ENCODE measurements at places on chromosomes 5 and 9.

DNA sequence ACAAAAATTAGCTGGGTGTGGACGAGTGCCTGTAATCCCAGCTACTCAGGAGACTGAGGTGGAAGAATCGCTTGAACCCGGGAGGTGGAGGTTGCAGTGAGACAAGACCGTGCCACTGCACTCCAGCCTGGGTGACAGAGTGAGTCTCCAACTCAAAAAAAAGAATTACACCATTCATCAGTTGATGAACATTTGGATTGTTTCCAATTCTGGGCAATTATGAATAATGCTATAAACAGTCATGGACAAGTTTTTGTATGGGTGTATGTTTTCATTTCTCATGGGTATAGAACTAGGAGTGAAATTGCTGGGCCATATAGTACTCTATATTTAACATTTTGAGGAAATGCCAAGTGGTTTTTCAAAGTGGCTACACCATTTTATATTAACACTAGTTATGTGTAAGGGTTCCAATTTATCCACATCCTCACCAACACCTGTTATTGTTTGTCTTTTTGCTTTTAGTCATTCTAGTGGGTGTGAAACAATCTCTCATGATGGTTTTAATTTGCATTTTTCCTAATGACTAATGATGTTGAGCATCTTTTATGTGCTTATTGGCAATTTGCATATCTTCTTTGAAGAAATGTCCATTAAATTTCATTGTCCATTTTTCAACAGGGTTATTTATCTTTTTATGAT lies 9.0 kb upstream of the CCDC125 start:
- DNase-seq: no peak

DNA sequence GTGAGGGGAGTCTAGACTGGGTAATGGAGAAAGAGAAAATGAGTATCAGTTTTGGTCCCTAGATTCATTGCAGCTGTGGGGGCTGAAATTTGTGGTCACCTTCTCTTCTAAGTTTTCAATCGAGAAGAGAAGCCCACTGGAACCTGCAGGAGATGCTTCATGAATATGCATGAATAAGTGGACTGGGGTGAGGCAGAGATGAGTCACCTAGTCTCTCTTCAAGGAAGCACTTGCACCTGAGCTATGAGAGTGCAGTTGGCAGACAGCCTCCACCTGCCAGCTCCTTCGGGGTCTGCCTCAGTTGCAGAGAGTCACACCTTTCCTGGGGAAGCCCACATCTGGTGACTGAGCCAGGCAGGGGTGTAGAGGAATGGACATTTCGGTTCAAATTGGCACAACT lies 69.1 kb downstream of the ZNF366 start:
- no peak for DNase-seq

DNA sequence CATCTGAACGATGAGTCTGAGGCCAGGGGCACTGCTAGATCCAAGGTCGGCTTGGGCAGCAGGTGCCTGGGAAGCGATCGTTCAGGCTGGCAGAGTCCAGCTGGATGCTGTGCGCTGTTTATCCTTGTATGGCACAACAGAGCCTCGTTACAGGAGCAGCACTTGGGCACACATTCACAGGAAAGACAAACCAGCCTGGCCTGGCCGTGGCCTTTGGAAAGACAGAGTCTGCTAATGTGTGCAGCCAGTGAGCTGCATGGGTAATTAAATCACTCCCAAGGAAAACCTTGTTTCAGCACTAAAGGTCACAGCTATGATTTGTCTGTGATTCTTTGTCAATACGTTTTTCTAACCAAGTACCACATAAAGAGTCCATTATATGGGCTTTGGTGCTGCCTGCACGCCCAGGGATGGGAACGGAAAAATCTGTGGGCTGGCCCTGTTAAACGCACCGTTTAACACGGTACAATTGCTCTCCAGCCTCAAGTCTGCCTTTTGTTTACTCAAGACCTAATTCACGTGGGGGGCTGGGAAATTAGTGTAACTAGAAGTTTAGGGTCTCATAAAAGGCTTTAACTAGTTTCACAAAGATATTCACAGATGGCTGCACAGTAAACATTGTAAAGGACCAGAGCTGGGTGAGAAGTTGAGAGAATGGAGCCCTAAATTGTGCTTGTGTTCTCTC lies 509.3 kb downstream of the KDM4C start:
- no peak for DNase-seq

DNA sequence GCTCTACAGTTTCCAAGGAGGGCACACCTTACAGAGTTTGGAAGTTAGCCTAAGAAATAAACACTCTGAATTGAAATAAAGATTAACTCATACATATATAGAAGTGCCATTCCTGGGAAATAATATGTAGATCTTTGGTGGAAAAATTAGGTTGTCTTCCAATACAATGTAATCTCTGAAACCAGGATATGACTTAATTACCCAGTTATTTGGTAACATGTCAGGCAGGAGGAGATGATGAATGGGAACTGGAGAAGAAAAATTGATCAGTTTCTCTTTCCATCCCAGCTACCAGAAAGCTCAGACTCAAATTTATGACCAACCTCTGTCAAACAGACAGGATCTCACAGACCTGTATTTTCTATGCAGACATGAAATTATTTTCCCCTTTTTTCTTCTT lies 215.2 kb upstream of the SNX2 start:
- no peak for DNase-seq

DNA sequence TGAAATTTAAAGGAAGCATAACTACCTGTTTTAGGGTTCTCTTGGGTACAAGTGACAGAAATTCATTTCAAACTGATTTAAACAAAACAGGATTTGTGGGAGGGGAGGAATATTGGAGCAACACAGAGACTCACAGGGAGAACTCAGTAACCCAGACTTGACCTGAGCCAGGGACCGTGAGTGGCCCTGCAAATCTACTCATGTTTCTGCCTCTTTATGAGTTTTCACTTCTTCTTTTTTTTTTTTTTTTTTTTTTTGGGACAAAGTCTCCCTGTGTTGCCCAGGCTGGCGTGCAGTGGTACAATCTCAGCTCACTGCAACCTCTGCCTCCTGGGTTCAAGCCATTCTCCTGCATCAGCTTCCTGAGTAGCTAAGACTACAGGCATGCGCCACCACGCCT lies 405.6 kb upstream of the ZNF608 start:
- DNase-seq: no peak

GRCh38 chr5:96537386-96537785 lies 104.3 kb upstream of the PCSK1 start:
- no peak for DNase-seq

DNA sequence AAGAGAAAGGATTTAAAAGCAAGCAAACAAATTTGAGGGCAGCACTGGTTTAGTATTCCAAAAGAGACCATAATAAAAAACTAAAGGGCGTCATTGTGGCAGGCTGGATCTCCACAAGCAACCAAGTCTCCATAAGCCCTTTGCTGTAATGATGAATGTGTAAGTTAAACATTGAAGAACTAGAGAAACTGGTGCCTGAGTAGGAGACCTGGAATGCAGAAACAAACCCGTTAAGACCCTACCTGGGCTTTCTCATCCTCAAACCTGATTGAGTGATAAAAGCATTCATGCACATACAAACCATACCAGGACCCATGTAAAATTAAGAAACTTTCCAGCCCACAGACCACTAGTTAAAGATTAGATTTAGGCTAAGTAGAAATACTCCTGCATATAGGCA lies 1.9 kb upstream of the SCGB3A2 start:
- DNase-seq: no peak

DNA sequence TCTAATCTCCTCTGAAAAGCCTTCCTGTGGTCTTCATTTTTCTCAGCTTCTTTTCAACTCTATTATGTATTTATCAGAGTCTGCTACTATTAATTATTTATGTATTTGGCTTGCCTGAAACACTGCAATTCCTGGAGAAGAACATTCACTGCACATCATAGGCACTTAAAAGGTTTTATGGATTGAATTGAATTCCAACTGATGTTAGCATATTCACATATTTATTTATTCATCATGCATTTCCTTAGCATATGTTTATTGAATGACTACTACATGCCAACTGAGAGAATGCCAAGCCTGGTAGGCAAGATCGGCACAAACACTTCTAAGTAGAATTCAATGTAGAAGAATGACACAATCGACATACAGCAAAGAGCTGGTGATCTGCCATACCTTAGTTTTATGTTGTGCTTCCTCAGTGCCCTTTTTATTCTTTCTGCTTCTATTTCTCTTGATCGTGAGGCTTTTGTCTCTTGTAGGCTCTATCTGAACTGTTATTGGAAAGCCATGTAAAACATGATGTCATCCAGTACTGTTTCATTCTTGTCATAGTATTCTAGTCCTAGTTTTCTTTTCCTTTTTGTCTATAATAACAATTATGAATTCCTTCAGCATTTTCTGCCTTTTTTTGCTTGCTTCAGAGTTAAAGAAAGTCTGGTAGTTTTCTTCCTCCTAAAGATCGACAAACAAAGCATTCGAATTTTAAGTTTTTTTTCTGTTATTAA lies 454.2 kb downstream of the TLE4 start:
- no peak for DNase-seq

DNA sequence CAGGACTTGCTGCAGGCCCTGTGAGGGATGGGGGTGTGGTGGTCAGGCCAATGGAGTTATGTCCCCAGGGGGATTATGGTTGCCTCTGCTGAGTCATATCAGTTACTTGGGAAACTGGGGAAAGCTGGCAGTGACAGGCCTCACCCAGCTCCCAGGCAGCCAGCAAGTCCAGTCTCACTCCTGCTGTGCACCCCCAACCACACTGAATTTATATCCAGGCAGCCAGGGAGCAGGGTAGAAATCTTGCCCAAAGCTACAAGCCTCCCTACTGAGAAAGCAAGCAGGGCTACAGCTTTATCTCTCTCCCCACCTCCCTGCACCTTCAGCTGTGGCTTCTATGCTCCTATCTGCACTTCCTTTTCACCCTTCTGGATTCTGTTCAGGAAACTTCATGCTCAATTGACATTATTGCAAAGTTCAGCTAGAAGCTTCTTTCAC lies 2076.0 kb upstream of the CDH9 start:
- no peak for DNase-seq

DNA sequence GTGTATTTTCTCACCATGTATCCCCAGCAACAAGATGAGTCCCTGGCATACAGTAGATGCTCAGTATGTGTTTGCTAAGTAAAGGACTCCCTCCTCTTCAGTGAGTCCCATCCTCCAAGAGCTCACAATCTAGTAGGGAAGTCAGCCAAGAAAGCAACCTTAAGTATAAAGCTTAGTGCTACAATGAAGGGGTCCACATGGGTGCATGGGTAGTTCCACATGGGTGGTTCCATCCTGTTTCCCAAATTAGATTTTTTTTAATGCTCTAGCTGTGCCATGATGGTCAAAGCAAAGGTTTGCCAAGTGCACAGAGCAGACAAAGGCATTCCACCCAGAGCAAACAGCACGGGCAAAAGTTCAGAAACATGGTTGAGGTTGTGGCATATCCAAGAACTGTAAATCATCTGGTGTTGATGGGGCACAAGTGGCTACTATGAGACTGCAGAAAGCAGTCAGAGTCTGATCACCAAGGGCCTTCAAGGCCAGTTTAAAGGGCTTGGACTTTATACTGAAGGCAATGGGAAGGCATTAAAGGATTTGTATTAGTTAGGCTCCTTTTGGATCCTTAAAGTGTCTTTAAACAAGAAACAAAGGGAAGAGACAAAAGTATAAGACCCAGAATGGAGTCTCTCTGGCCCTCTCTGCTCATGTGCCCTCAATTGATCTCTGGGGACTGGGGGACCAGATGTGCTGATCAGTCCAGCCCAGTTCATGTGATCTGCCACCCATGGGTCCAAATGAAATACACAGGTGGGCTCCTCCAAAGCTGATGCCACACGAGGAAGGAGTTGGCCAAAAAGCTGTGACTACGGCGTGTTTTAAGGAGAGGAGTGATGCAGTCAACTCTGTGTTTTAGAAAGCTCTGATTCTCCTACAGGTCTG lies 9.0 kb upstream of the CPLX2 start:
- DNase-seq: no peak

DNA sequence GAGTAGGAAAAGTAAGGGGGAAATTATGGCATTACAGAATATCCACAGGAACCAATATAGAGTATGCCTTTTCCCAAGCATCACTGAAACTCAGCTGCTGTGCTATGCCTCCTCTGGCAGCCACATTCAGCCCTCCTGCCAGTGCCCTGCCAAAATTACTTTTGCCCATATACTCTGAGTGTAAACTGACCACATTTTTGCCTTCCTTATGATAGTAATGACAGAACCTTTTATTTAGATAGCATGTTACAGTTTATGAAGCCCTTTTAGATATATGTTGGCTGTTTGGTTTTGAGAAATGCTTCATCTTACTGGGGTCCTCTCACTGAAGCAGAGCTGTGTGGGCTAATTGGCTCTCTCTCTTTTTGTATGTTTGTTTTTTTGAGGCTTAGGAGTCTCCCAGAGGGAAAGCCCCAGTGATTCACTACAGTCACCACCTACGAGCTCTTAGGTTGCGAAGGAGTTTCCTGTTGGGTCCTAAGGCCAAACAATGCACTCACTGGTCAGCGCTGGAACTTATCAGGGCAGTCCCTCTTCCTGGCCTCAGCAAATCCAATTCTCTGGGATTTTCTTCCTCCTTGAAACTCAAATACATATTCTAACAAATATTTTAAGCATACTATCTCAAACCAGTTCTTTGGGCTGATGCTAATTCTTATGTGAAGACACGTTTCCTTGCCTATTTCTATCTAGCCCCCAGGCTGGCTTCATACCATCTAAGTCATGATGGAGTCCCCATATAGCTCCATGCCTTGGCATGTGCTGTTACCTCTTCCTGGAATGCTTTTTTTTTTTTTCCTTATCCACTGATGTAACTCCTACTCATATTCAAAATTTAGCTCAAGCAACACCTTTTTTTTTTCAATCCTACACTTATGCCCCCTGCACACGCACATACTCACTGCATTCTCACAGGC lies 3.7 kb downstream of the PHF24 start:
- DNase-seq: no peak

DNA sequence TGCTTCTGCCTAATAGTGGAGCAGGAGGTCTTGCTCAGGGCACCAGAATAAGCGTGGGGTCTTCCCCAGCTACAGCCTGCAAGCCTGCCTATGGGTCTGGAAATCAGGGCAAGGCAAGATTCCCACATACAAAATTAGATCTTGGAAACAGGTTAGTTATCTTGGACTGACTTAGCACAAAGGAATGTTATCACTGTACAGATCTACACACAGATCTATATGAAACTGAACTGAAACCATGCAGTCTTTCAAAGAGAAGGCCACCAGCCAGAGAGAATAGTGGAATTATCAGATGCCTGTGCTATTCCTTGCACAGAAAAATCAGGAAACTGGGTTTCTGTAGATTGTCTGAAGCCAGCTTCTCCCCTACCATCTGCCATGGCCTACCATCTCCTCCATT lies 585.7 kb downstream of the ACTL7B start:
- no peak for DNase-seq

DNA sequence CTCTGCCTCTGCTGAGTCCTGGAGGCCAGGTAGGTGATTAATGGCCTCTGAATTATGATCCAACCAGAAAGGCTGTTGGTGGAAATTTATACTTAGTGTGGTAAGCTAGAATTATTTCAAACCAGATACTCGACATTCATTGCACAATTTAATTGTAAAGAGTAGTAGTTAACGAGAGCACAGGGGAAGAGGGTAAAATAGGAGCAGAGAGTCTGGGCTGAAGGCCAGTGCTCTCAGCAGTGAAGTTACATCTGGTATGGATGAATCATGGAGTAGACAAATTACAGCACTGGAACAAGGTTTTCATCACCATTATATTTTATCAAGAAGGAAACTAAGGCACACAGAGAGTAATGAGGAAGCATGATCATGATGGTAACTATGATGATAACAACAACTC lies 92.5 kb downstream of the TLR4 start:
- DNase-seq: no peak

GRCh38 chr9:91160181-91160580 lies 201.5 kb downstream of the AUH start:
- no peak for DNase-seq

GRCh38 chr9:97362777-97363545 lies 48.9 kb upstream of the TDRD7 start:
- DNase-seq: no peak
